SHP77 treated with DMSO at 0.1 percent for 48 hours (cell line): ENCODE measurements at places on chromosomes 2 and 18.
A peak's percentile ranks its signal among the peaks of the same experiment; 100 is the strongest.

DNA sequence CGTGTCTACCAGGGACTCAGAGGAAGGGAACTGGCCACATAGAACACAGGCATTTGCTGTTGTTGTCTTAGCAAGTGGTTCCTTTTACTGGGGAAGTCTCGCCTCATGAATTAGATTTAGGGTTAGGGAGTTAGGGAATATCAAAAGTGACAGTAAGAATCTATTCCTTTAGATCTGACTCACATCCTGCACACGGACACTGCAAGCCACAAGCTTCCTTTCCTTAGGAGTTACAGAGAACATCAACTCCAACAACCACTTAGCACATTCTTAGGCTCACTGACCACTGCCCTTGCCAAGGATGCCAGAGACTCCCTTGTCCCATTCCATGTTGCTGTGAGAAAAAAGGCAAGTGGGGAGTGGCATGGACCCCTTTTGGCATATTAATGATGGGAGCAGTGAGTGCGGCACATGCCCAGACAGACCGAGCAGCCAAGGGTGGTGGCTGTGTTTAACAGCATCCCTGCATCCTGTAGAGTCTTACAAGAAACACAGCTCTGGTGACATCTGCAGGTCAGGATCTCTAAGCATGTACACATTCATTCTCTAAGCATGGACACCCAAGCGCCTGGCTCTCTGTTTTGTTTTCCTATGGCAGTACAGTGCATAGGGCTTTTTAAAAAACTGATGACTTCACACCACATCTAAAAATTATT, 745.6 kb upstream of the RAB6C start:
- DNase-seq, result peak; percentile 14

GRCh38 chr2:24832521-24832920, 39.3 kb downstream of the CENPO start:
- no peak for DNase-seq

DNA sequence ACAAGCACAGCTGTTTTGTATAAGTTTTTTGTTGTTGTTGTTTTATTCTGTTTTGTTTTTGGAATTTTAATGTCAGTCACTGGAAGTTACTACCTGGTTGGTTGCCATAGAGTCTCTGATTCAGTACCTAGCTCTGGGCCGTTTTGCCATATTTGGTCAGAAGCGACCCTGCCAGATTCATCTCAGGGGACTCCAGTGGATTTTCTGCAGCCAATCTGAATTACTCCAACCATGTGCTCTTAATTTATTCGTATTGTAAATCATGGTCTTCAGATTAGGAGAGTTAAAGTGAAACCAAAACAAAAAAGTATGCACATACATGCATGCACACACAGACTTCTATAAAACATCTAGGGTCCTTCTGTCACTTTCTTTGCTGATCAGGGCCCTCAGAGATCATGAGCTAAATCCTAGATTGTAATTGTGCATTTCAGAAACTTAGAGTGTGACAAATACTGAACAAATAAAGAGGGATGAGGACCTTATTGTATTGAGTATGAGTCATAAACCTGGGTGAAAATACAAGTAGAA, 317.4 kb upstream of the UBE2E3 start:
- DNase-seq, result no peak

DNA sequence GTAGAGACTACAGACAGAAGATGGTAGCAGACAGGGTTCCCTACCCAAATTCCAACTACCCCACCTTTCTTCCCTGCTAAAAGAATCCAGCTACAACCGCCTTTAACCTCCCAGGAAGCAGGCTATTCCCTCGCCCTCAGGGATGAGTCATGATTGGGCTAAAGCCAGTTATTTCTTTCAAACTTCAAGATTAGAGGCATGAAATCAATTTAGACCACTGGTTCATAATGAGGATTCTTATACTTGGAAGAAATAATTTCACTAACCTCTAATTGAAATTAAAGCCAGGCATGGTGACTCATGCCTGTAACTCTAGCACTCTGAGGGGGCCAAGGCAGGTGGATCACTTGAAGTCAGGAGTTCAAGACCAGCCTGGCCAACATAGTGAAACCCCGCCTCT, 20.0 kb downstream of the TRIP12 start:
- no peak for DNase-seq

DNA sequence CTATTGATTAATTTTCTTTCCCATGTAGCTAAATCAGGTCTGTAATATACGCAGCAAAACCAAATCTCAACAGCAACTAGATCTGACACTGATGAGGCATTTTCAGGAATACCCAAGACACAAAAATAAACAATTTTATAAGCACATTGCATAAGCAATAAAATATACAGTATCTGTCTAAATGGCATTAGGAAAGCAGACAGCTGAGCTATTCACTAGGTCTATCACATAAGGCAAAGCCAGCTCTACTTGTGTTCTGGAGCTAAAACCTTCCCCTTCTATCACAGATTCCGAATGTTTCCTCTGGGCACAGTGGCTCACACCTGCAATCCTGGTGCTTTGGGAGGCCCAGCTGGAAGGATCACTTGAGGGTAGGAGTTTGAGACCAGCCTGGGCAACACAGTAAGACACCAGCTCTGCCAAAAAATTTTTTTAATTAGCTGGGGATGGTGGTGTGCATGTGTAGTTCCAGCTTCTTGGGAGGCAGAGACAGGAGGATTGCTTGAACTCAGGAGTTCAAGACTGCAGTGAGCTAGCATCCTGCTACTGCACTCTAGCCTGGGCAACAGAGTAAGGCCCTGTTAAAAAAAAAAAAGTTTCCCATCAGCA, 21.1 kb downstream of the PTPN2 start:
- no peak for DNase-seq

GRCh38 chr2:155381436-155381835, 682.9 kb downstream of the KCNJ3 start:
- no peak for DNase-seq

DNA sequence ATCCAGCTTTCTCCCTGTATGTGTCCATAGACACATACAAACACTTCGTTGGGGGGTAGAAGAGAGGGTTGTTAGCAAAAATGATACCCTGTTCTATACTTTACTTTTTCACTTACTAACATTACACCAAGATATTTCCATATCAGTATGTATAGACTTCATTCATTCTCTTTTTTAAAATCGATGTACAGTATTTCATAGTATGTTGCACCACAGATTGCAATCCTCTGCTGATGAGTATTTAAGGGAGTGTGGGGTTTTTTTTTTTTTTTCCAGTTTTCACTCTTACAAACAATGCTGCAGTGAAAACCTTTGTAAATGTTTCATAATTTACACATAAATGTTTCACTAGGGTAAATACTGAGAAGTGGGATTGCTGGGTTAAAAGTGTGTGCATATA, 402.3 kb downstream of the LRATD1 start:
- DNase-seq, result no peak

GRCh38 chr2:60365556-60365955, 187.9 kb downstream of the BCL11A start:
- DNase-seq, result no peak

- DNase-seq, result no peak
These were observed 69.7 kb downstream of the EIPR1 start for GRCh38 chr2:3307901-3308300.

GRCh38 chr18:73901566-73901965, 246.1 kb downstream of the FBXO15 start:
- no peak for DNase-seq

GRCh38 chr2:100013892-100014677, 128.3 kb downstream of the AFF3 start:
- DNase-seq, result no peak

GRCh38 chr18:36771245-36771644, 57.6 kb downstream of the TPGS2 start:
- DNase-seq, result no peak

- DNase-seq, result no peak
These were observed 1154.4 kb downstream of the DPP10 start for GRCh38 chr2:115596659-115597375.

DNA sequence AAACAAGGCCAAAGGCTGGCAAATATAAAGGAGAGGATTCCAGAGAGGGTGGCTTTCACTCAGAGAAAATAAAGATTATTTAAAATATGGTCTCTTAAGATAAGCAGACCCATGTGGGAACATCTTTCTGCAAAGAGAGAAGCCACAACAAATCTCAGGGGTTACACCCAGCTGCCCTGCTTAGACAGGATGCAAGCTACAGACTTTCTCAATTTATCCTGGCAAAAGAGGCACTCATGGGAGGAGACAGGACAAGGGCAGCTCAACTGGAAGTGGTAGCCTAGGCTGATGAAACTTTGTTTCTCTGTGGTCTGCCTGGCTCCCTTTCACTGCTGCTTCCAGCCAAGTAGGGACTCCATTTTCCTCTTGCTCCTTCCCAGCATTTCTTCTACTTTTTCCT, 25.9 kb upstream of the SULT1C4 start:
- no peak for DNase-seq

- no peak for DNase-seq
These were observed 40.2 kb upstream of the LYPD6B start for GRCh38 chr2:148998165-148998830.

DNA sequence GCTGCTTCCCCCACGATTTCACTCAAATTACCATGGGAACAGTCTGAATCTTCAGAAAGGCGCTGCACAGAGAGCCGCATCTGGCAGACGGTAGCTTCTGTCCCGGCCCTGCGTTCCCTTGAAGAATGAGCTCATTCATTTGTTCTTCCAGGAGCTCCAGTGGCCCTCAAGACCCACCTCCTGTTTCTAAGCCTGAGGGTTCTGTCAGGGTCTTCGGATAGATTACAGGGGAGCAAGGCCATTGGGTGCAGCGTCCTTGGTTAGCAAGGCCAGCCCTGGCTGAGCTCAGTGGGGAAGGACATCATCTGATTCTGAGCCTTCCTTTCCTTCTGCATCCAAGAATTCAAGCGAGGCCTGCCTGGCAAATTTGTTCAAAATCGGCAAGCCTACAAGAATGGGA, 111.9 kb downstream of the PDCL3 start:
- DNase-seq, result no peak

DNA sequence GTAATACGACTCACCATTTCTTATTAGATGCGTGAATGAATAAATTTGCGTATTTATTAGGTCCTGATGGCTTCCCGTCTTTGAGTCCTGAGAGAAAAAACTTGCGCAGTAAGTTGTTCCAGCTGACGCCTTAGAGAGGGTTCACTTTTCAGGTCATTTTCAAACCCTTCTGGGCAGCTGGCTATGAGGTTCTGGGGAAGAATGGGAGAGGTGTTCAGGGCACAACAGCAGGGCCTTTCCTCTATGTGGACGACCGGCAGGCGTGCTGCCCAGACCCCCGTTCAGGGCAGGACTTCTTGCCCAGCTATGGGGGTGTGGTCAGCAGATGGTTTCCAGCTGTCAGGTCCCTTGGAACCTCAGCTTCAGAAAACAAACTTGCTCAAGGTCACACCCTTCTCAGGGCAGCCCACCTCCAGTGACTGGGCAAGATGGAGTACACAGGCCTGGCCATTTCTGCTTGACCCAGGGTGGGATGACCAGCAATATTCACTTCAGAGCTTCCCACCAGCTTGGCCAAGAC, 61.1 kb upstream of the TNP1 start:
- DNase-seq, result no peak

- DNase-seq, result no peak
These were observed 7.1 kb downstream of the MREG start for GRCh38 chr2:216006164-216006663.

DNA sequence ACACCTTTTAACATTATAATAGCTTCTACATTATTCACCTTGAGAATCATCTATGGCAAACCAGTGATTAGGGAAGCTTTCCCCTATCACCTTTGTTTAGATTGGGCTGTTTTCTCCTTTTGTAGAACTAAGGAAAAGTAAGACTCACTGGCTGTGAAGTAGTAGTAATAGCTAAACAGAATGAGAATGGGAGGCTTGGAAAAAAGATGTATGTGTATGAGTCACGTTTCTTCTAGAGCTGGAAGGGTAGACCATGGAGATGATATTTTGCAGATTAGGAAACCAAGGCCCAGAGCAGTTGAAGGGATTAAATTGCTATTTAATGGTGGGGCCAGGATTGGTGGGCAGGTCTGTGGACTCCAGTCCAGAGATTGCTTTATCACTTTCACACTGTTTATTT, 214.5 kb downstream of the MCFD2 start:
- no peak for DNase-seq

DNA sequence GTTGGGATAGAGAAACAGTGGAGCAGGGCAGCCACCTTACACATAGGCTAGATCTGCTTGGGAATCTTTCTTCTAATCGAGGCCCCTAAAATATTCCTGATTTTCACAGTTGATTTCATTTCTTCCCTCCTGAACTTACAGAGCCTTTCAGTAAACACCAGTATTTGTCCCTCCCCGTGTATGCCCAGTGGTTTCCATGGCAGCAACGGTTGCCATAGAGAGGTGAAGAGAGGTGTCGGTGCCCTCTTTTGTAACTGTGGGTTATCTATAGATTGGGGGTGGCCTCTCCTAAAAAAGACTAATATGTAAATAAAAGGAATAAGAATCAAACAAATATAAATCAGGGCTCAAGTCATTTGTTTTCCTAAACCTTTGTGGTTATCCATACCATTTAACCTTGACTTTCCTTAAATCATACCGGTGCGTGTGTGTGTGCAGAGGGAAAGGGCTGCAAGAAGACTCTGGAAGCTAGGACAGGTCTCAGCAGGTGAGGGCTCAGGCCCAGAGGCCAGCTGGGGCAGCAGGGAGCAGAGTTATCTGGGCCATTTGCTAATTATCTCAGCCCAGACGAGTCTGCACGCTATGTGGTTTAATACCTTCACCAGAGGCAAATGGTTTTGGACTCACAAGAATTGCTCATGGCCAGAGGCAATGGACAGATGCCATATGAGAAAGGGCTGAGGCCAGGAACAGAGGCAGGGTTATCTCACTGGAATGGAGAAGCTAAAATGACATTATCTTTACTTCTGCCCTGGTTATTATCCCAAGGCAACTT, 35.5 kb downstream of the LIPG start:
- DNase-seq, result no peak

DNA sequence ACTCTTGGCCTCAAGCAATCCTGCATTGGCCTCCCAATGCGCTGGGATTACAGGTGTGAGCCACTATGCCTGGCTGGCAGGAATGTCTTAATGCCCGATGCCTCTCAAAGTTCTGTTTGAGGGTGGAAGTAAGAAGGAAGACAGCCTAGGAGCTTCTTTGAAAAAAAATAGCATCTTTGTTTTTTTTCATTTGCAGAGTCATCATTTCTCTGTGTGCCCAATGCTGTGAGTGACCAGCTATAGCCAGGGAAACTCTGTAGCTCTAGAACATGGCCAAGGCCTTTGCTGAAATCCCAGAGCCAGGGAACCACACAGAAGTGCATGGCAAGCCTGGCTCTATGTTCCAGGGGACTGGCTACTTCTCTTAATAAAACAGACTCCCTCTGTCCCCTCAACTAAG, 260.0 kb downstream of the C1D start:
- DNase-seq, result no peak
